ENCODE measurements at places on chromosomes 11 and 22.

DNA sequence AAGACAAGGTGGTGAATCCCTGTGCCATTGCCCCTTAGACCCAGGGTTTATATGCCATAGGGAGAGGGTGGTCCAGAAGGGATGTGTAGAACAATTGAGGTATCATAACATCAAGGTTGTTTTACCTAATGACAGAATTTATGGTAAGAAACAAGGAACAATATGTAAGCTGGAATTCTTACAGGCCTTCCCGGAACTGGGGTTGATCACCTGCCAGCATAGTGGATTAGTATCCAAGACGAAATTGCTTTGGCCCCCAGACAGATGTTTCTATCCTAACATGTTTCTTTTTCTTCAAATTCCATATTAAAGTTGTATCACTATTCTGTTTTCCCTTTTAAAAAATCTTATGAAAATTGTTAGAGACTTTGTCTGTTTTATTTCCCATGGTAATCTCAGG lies 343.8 kb upstream of the ANO3 start:
- DNase-seq: no peak

DNA sequence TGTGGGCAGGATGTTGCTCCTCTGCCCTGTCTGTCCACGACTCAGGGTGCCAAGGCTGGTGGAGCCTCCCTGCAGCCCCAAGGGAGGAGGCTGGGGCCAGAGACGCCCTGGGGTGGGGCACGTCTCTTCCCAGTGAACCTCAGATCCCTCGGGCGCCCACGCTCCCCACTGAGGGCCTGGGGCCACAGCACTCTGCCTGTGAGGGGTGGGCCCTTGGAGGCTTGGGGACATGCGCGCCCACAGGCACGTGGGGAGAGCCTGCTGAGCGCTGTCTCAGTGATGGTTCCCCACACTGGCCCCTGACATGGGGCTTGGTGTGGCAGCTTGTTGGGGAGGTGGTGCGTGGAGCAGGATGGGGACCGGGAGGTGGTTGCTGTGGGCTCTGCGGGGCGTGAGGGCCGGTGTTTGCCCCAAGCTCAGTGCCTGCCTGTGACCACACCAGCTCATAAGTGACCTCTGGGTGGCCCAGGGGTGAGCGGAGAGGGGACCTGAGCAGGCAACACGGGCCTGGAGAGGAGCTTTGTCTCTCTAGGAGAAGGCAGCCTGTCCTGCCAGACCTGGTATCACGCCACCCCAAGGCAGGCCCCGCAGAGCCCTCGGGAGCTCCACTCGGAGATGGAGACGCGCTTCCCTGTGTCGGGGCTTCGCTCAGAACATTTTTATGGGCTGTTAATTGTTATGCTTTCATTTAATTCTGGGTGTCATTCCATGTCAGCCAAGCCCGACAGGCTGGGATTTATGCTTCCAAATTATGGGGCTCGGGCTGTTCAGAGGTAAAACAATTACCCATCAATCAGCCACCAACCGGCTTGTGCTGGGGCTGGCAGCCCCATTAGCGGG lies 27.4 kb upstream of the CCDC188 start:
- DNase-seq: no peak

DNA sequence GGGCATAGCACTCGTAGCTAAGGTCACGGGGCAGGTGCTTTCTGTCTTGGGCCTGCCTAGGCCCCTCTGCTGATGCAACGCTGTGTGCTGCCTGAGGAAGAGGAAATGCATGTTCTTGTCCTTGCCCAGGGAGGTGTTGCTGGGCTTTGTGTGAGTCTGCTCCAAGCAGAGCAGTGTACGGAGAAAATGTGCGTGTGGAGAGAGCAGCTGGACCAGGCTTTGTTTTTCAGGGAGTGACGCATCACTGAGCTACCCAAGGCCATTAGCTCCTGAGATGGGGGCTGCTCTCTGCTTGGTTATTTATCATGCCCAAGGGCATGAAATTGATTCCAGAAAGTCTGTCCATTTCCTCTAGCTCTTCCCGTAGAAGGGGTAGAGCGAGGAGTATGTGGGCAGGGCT lies 82.9 kb upstream of the THY1 start:
- DNase-seq: no peak

GRCh38 chr11:78195917-78196560 lies 7.3 kb downstream of the USP35 start:
- no peak for DNase-seq

DNA sequence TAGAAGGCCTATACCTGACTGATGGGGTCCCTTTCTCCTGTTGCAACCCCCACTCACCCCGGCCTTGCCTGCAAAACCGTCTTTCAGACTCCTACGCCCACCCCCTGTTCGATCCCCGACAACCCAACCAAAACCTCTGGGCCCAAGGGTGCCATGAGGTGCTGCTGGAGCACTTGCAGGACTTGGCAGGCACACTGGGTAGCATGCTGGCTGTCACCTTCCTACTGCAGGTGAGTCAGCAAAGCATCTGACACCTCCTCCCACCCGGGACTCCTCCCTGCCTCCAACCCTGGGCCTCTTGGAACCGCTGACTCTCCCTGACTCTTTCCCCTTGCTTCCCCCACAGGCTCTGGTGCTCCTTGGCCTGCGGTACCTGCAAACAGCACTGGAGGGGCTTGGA lies 1.2 kb downstream of the ROM1 start:
- no peak for DNase-seq

DNA sequence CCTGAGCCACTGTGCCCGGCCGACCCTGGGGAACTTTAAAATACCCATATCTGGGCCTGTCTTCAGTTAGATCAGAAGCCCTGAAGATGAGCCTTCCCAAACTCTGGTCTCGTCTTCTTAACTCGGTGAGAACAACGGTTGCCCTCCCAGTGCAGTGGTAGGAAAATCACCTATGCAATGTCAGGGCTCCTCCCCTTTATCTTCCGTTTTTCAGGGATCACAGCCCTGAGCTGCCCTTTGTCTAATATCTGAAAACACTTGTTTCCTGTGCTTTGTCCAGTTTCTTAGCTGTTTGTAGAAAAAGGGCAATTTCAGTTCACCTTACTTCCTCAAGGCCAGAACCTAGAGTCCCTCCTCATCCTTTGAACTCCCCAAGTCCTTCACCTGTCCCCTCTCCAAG lies 9.4 kb downstream of the DRAP1 start:
- DNase-seq: no peak

DNA sequence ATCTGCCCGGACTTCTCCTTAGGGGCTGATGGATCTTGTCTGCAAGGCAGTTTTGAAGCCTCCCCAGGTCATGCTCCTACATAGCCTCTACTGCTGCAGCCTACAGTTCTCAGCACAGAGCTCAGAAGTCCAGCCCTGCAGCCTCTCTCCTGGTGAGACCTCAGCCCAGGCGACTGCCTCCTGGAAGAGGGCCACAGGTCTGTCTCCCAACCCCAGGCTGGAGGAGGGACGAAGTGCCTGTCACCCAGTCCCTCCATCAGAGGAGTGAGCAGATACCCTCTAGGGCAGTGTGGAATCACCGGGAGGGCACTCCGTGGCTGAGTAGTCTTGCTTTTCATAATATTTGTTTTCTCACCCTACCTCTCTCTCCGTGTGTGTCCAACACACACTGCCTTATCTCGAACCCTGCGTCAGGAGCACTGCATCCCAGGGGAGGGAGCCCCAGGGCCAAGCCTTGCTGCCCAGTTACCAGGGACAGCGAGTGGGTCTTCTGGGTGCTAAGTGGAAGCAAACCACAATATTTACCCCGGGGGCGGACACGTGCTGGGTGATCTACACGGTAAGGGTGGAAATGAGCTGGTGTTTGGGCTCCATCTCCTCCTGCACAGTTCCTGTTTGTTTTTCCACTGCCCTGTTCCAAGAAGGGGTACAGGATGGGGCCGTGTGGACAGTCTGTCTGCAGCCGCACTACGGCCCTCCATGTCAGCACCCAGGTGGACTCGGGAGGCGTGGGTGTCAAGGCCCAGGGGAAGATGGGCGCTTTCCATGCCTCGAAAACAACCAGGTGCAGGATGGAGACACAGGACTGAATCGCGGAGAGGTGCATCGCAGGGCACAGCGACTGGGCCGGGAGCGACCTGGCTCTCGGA lies 133.7 kb upstream of the HSD17B12 start:
- no peak for DNase-seq

GRCh38 chr11:45107029-45107428 lies 39.4 kb upstream of the PRDM11 start:
- no peak for DNase-seq

DNA sequence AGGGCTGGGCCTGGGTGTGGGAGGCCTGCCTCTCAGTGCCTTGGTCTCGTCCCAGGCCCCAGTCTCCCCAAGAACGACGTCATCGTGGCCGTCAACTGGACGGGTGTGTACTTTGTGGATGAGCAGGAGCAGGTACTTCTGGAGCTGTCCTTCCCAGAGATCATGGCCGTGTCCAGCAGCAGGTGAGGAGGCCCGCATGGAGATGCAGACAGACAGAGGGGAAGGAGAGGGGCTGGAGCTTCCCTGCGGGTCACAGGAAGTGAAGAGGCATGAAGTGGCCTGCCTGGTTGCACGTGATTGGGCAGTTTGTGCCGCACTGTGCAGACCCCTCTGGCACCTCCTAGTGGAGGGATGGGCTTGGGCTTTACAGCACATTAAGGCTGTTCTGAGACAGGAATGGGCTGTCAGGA lies 70.4 kb downstream of the MYO7A start:
- no peak for DNase-seq

DNA sequence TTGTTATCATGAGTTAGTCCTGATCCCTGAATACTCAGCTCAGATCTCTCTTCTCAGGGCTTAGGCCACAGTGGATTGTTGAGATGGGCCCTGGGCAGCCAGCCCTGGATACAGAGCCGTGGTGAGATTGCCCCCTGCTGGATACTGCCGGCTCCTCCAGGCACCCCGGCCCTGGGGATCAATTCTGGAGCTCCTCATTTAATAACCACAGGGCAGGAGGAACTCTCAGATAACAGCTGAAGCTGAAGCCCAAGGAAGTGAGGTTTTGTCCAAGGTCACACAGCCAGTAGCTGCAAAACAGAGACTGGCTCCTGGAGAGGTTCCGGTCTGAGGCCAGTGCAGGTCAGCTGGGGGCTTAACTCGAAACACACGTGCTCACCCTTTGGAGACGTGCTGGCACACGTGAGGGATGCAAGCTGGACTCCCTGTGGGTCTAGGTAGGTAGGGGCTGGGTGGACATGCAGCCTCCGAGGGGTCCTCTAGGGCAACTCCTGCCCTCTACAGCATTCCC lies 16.0 kb downstream of the USH1C start:
- peak; percentile 75 for DNase-seq

GRCh38 chr11:109981031-109981636 lies 112.1 kb upstream of the ZC3H12C start:
- DNase-seq: no peak

- DNase-seq: no peak
These were observed 2.8 kb upstream of the AMPD3 start for GRCh38 chr11:10452211-10452767.

DNA sequence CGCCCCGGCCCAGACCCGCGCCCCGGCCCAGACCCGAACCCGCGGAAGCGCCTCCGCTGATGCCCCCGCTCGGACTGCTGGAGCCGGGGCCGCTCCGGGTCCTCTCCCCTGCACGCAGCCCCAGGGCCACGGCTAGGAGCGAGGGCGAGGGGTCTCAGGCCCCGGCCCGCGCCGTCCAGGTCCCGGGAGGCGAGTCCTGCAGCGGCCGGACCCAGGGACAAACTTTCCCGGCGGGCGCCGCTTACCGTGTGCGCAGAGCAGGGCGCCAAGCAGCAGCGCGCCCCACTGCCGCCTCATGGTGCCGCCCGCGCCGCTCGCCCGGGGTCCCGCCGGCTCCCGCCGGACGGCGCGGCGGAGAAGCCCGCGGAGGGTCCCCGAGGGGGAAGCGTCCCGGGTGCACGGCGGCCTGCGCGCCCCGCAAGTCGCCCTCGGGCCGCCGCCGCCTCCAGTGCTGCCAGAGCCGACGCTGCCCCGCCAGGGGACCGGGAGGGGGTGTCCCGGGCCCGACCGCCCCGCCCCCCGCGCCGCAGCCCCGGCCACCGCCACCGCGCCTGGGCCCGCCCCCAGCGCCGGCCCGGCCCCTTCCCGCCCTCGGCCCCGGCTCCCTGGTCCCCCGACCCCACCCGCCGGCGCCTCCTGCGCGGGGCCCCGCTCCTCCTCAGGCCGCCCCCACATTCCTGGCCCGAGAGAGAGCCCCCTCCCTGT lies at the start of gene LRP4:
TSS of gene LRP4 (minus strand) at position 468 of the 705 bp plus-strand sequence. CDS start at position 297, 171 bp downstream.
- peak; percentile 38 for DNase-seq

- DNase-seq: no peak
These were observed 15.8 kb downstream of the MYH9 start for GRCh38 chr22:36371920-36372319.

DNA sequence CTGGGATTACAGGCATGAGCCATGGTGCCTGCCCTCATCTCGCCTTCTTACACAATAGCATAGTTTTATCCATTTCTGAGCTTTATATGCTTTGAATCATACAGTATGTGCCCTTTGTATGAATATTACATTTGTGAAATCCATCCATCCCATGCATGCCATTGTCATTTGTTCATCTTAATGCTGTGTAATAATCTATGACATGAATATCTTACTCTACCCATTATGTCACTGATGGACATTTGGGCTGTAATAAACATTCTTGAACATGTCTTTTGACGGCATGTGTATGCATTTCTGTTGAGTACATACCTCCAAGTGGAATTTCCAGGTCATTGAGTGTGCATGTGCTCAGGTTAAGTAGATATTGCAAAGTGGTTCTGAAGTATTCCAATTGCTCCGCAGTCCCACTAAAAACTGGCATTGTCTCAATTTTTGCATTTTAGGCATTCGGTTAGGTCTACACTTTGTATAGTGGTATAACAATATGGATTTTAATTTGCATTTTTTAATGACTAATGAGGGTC lies 339.3 kb upstream of the SYN3 start:
- no peak for DNase-seq

- no peak for DNase-seq
These were observed 24.0 kb downstream of the PAX6 start for GRCh38 chr11:31786996-31787685.

DNA sequence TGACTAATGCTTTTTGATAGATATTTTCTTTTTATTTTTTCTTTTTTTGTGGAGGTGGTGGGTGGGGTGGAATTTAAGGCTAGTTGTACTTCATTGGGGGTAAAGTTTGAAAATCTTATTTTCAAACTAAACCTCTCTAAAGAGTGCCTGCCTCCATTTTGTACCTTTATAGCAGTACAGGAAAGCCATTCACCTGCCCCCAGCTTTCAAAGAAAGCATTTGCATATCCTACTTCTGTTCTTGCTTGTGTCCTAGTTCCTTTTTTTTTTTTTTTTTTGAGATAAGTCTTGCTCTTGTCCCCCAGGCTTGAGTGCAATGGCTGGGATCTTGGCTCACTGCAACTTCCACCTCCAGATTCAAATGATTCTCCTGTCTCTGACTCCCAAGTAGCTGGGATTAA lies 766.2 kb upstream of the LRRC4C start:
- no peak for DNase-seq

DNA sequence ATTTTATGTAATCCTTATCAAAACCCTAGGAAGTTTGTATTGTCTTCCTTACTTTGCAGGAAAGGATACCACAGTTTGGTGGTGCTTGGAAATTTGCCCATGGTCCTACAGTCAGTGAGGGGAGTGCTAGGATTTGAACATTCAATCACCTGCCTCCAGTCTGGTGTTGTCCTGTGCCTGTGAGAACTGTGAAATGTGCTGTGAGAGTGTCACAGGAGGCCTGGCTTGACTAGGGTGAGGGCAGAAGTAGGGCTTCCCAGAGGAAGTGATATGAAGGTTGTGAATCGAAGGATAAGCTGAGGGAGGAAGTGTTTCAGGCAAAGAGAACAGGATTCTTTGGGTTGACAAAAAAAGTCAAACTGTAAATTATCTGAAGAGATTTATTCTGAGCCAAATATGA lies 424.4 kb downstream of the TMEM135 start:
- no peak for DNase-seq

- DNase-seq: peak; percentile 39
These were observed 148.3 kb upstream of the POU2AF2 start for GRCh38 chr11:111097191-111097590.

Data from NCI-H2081 (cell line).